ENCODE measurements at places on chromosomes 7 and 10. TPM values are rescaled to one million over a fixed set of nuclear protein-coding genes. Genes with fewer than 3 reads are reported as not detected.

- no peak for DNase-seq
Observed at GRCh38 chr10:100775386-100775785, 30.0 kb downstream of the PAX2 start.

DNA sequence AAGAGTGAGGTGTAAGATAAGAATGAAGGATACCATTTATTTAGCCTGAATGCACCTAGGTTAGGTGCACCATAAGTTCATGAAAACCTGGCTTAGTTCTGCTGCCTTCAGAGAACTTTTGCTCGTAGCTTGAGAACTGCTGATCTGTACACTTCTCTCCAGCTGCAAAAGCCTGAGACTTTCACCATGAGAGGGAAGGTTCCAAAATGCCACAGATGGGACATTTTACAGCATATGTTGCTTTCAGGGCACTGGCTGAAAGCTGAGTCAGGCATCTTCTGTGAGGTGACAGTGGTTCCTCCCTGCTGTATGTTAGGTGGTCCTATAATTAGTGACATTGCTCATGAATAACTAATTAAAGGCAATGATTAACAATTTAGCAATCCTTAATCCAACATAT, 298.3 kb downstream of the GALNT17 start:
- no peak for DNase-seq

- no peak for DNase-seq
Observed at GRCh38 chr7:48144291-48144768, 26.9 kb upstream of the ABCA13 start.

DNA sequence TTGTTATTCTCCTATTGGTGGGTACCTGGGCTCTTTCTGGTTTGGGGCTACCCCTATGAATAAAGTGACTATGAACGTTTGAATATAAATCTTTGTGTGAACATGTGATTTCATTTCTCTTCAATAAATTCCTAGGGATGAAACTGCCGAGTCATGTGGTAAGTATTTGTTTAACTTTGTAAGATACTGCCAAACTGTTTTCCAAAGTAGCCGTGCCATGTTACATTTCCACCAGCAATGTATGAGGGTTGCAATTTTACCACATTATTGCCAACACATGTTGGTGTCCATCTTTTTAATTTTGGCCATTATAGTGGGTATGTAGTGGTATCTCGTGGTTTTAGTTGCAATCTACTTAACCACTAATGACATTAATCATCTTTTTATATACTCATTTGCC, 94.7 kb downstream of the ZNRF2 start:
- DNase-seq = no peak

DNA sequence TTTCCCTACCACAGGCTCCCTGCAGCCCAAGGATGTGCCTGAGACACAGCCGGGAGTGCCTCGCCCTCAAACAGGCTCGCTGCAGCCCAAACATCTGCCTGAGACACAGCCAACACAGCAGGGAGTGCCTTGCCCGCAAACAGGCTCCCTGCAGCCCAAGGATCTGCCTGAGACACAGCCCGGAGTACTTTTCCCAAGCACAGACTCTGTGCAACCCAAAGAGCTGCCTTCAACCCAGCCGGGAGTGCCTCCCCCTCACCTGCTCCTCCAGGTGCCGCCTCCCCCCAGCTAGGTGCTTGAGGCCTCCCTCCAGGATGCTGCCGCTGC, 42.9 kb downstream of the ANTXRL start:
- DNase-seq = no peak

- DNase-seq = no peak
Observed at GRCh38 chr10:47156873-47157272, 143.1 kb upstream of the GDF10 start.

The C7orf57 gene
- total RNA-seq = 0.66 TPM
